ENCODE measurements at places on chromosomes 6 and 20. TPM values are rescaled to one million over a fixed set of nuclear protein-coding genes. Genes with fewer than 3 reads are reported as not detected.
A peak's percentile ranks its signal among the peaks of the same experiment; 100 is the strongest.

DNA sequence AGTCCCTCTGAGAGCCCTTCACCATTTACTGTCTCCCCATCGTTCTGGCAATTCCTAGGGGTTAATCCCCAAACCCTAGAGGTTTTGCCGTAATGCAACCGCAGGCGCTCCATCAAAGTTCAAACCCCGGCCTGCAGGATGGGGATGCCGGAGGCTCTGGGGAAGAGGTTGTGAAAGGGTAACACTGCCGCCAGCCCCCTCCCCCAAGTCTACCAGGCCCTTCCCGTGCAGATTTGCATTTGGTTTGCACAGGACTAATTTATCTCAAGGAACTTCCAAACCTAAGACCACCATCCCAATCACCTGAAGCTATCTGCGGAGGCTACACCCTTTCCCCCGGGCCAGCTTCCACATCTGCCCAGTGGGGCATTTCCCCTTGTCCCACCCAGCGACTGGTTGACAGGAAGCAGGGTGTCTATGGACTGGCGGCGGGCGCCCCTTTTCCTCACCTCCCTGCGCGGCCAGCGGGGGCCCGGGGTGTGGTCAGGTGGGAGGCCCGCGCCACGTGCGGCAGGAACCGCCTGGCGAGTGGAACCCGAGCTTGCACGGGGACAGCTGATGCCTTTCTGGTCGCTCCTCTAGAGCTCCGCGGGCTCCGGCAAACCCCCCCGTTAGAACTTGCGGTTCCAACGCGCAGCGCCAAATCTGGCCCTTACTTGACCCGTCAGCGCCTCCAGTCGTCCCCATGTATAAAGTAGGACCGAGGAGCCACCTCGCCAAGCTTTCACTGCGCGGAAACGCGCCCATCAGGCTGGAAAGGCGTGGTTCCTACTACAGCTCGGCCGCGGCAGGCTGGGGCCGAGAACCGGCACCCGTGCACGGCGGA, 9.4 kb upstream of the SLC4A11 start:
- DNase-seq = no peak

DNA sequence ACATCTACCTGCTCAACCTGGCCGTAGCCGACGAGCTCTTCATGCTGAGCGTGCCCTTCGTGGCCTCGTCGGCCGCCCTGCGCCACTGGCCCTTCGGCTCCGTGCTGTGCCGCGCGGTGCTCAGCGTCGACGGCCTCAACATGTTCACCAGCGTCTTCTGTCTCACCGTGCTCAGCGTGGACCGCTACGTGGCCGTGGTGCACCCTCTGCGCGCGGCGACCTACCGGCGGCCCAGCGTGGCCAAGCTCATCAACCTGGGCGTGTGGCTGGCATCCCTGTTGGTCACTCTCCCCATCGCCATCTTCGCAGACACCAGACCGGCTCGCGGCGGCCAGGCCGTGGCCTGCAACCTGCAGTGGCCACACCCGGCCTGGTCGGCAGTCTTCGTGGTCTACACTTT, 619 bp downstream of the SSTR4 start:
- DNase-seq = no peak

DNA sequence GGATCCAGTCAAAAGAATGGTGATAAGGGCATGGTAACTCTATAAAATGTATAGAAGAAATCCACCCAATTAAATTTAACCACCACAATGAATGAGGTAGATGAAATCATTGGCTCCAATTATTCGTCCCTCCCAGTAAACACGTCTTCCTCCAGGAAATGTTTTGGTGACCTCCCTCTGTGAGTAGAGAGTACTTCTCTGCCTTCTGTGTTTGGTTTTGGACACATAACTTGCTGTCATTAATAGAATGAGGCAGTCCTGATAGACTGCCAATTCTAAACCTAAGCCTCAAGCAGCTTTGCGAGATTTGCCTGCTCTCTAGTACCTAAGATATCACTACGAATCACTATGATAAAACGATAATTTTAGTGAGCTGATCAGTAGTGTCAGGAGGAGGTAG, 632.8 kb downstream of the HDGFL1 start:
- no peak for DNase-seq

The CCN2 gene
- total RNA-seq = 44.5 TPM

GRCh38 chr6:40606526-40606925, 19.4 kb upstream of the LRFN2 start:
- DNase-seq = no peak

DNA sequence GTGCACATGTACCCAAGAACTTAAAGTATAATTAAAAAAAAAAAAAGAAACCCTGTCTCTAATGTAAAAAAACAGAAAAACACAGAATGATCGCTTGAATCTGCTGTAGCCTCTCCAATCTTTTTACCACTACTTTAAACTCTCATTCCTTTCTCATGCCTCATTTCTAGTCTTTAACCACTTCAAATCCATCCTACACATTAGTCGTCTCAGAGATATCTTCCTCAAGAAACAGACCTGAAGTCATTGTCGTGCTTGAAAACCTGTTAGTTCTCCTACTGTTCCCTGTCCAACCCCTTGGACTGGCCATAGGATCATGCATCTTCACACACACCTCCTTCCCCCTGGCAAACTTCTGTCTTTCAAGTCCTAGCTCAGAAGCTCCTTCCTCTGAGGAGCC, 112.1 kb upstream of the BCLAF1 start:
- peak; percentile 36 for DNase-seq

Data from M059J (cell line).